ENCODE measurements at places on chromosomes 3 and 15.

DNA sequence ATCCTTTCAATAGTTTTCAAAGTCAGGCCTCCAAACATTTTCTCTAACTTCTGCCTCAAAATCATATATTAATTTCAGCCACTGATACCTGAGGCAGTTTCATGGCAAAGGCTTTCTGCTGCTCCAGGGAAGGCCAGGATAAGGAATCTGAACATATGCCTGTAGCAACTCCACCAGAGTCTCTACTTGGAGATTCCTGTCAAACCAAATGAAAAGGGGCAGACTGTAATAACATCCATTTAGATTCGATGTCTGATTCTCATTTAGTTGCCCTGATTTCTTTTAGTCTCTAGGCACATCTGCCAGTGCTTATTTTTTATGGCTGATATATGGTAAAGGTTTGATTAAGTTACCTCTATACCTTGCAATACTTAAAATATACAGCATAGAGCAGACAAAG, 109.6 kb upstream of the ZNF385D start:
- DNase-seq = no peak

DNA sequence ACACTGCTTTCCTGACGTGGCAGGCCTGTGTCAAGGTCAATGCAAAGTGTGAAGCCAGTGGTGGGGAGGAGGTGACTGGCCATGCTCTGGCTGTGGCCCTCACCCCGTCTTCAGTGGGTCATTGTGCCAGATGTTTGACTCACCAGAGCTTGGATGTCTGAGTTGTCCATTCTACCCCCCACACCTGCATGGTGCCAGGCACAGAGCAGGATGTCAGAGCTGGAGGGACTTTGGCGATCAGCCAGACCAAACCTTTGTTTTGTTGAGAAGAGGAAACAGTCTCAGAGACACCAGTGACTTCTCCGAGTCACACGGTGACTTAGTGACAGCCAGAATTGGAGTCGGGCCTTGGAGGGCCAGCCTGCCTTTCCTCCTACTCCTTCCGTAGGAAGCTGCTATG, 49.5 kb downstream of the SMAD6 start:
- DNase-seq = no peak

DNA sequence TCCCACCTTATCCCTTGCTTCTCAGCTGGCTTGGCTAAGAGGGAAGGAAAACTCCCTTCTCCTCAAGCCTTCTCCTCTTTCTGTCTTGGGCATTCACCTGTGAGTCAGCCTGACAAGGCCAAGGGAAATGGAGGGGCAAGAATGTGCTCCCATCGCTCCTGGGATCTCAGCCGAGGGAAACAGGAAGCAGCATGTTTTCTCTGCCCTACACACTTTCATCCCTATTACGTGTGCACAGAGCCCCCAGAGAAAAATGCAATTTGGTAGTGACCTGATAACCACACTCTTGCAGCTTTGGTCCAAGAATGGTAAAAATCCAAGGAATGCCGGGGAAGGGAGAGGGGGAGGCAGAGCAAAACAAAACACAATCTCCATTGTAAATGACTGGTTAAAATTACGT, 32.9 kb upstream of the MTMR10 start:
- no peak for DNase-seq

- DNase-seq = no peak
Measured at GRCh38 chr15:56749982-56750381, 16.7 kb upstream of the ZNF280D start.

DNA sequence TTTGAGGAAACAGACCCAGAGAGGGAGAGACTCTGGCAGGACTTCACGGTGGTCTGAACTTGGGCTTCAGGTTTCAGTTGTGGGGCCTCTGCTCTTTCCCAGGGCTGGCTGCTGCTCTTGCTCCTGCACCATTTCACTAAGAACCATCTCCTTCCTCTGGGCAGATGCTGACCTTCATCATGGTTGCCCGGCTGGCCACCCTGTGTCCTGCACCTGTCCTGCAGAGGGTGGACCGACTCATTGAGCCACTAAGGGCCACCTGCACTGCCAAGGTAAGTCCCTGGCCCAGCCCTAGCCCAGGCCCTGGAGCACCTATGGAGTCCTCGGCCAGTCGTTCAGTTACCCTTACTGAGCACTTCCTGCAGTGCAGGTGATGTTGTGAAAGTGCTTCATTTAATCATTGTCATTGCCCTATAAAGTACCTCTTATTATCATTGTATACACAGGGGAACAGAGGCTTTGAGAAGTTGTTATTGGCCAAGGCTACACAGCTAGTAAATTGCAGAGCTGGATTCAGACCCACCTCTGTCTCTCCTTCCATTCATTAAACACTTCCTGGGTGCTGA, 10.0 kb downstream of the RPL32 start:
- DNase-seq = no peak

DNA sequence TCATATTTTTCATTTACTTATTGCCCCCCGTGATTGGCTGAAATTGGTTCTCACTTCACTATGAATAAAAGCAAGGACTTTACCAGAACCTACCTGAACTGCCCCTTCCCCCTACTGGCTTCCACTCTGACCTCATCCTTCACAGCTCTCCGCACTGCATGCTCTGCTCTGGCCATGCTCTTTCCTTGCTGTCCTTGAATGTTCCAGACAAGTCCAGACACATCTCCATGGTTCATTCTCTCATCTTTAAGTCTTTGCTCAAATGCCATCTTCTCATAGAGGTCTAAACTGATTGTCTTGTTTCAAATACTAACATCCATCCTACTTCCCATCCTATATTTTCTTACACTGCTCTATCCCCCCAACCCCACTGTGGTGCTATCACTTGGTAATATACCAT, 129.4 kb downstream of the CHST2 start:
- no peak for DNase-seq

DNA sequence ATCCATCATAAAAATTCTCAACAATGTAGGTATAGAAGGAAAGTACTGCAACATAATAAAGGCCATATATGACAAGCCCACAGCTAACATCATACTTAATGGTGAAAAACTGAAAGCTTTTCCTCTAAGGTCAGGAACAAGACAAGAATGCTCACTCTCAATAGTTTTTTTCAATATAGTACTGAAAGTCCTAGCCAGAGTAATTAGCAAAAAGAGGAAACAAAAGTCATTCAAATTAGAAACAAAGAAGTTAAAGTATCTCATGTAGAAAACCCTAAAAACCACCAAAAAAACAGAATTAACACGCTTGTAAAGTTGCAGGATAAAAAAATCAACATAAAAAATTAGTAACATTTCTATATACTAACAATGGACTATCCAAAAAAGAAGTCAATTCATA, 61.8 kb downstream of the MYH15 start:
- no peak for DNase-seq

DNA sequence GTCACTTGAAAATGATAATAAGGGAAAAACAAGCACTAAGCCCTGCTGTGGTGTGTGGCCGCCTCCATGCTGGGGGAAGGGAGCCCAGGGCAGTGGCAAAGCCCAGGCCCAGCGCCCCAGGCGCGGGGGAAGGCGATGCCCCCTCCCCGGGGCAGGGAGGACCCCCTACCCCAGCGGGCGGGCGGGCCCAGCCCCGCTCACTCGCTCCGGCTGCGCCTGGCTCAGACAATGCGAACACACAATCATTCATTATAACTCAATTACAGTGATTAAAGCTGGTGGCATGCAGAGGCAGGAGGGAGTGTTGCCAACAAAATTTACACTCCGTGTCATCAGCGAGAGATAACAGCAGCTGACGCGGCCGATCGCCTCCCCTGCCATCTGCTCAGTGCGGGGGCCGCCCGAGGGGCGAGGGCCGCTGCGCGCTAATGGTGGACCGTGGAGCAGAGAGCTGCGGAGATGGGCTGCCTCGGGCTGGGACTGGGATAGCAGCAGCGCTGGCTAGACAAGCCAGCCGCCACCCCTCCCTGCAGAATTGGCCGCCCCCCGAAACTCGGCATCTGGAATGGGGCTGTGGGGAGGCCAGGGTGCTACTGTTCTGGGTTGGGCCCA, 64.1 kb downstream of the TLE3 start:
- DNase-seq = no peak

GRCh38 chr3:58866079-58866478, 183.7 kb downstream of the CFAP20DC start:
- DNase-seq = no peak

DNA sequence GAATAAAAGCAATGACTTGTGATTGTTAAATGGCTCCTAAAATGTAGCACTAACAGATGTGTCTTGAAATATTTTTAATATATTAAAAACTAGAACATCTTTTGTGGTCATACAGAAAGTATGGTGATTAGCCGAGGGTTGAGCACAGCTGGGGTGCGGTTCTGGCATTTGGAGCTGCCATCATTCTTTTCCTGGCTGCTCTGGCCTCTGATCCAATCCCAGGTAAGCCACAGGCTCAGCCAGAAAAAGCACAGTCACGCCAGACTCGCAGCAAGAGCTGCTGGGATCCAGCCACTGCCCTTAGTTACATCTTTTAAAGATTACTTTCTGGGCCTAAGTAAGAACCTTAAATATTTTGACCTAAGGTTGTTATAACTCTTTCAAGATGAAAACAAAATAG, 196.8 kb downstream of the PLCL2 start:
- no peak for DNase-seq

GRCh38 chr3:31196261-31196660, 301.8 kb upstream of the GADL1 start:
- no peak for DNase-seq

DNA sequence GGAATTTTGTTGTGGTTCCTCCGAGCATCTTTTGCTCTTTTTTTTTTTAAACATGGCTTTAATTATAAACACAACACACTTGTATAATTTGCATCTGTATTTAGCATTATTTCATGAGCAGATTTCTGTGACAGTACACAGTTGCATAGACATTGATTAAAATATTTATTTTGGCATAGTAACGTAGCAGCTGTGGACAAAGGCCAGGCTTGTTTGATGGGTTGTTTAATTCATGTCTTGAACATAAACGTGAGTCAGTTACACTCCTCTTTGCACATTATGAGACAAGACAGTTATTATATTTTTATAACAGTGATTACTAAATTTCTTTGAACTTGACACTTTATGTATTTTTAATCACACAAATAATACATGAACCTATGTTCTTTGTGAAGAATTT, 182.5 kb downstream of the CACNA2D3 start:
- DNase-seq = no peak

DNA sequence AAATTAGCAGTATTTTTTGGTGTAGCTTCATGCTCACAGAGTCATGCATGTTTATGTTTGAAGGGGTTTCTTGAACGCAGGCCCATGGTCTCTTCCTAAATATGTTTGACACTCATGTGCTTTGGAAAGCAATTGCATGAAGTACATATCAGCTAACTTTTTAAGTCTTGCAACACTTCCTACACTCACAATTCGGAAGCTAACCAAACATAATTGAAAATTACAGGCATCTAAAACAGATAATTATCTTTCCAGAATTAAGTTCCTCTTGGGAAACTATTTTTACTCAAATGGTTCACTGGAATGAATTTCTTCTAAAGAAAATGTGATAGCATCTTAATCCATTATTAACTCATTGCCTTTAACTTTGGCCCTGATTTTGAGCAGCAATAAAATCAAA, 438.9 kb downstream of the RAP2B start:
- DNase-seq = no peak

GRCh38 chr3:66472313-66473134, 28.3 kb downstream of the LRIG1 start:
- DNase-seq = no peak

DNA sequence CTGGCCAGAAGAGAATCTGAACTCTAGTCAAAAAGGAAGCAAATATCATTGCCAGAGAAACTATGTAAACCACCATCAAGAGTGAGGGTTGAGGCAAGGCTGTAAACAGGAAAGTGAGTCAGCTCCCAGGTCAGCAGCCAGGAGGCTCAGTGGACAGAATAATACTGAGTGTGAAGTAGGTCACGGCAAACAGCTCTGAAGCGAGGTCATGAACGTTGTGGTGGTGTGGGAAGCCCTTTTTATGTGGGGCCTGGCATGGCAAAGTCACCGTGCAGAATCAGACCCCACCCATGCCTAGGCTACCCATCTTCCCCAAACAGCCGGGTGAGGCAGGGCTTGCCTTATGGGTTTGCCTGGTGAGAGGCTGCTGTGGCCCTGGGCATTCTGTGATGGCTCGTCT, 43.9 kb downstream of the THBS1 start:
- DNase-seq = no peak

All from GM12892 (cell line).